ENCODE measurements at places on chromosomes 2 and 18.

- no peak for DNase-seq
Measured at GRCh38 chr2:205199165-205199850, 483.0 kb upstream of the NRP2 start.

GRCh38 chr2:177329064-177329463 is 63.5 kb upstream of the AGPS start:
- DNase-seq, result peak; percentile 56

GRCh38 chr18:11167778-11168177 is 18.4 kb upstream of the PIEZO2 start:
- DNase-seq, result no peak

- DNase-seq, result peak; percentile 92
Measured at GRCh38 chr18:23257686-23258565, 122.6 kb downstream of the CABLES1 start.

- DNase-seq, result no peak
Measured at GRCh38 chr2:163471947-163472346, 263.9 kb downstream of the FIGN start.

DNA sequence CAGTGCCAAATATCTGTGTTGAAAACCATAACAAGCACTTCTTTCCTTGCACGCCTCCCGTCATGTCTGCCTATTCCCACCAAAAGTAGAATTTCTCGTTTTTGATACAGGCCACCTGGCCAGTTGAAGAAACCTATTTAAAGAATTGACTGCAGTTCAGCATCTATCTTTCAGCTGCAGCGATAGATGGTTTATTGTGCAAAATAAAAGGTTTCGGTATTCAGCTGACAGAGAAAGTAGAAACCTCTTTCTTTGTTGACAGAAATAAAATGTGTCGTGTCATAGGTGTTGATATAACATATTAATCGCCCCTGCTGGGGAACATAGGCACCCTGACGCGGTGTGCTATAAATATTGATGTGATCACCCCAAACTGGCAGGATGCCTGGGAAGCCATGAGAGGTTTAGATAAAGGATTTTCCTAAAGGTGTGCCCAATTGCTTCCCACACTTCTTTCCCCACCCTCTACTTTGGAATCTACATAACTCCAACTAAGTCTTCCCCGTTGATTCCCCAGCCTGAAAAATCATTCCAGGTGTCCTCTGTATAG is 570.4 kb downstream of the CCDC85A start:
- no peak for DNase-seq

Measured in inflammatory macrophage (primary cell).